ENCODE measurements at places on chromosomes 6 and 20.

DNA sequence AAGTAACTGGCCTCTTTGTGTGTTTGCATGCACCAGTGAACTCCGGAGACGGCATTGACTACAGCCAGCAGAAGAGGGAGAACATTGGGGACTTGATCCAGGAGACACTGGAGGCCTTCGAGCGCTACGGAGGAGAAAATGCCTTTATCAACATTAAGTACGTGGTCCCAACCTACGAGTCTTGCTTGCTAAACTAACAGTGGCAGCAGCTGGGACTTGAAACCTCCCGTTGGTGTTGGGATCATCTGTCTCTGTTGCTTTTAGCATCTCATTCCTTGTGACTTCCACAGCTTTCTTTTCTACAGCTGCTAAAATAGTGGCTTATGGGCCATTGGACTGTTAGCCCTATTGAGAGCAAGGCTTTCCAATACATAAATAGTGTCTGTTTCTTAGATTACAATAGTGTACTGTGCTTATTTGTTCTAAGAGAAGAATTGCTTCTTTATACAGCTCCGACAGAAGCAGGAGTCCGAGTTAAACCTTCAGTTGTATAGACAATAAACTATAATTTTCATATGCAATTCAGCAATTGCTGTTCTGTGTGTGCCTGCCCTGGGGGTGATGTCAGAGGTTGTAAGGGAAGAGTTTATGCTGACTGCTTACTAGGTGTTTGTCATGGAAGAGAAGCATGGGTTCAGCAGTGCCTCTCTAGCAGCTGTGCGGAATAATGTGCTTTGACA, 99.6 kb upstream of the QKI start:
- DNase-seq, result no peak

- no peak for DNase-seq
Observed at GRCh38 chr6:36469946-36470345, 27.1 kb downstream of the KCTD20 start.

DNA sequence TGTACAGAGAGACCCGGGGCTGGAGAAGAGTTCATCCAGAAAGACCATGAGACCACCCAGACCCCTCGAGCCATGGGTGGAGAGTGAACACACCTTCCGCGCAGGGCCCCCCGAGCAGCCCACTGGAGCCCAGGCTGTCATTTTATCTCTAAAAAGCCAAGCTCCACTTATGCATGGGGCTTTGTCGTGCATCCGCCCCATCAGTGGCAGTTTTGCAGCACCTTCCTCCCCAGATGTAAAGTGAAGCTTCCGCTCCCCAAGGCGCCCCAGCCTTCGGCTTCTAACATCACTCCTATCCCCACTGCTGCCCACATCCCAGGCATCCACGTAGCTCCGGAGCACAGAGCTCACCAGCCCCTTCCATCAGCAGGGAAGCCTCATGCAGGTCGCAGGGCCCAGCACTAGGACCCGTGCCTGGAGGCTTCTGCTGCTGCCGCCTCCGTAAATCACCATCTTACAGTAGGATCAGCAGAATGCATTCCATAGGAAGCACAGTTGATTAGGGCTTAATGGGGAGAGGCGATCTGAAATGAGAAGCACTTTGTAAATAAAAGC, 301.1 kb downstream of the TAF4 start:
- DNase-seq, result no peak

- DNase-seq, result no peak
Observed at GRCh38 chr6:143335865-143336264, 114.6 kb downstream of the ADAT2 start.

- no peak for DNase-seq
Observed at GRCh38 chr6:27558028-27558724, 85.3 kb upstream of the ZNF184 start.

GRCh38 chr6:124775121-124775520, 187.1 kb upstream of the RNF217 start:
- DNase-seq, result no peak

GRCh38 chr20:50625986-50626677, 65.2 kb downstream of the RIPOR3 start:
- DNase-seq, result no peak

- no peak for DNase-seq
Observed at GRCh38 chr20:723756-724155, 44.5 kb downstream of the SLC52A3 start.

DNA sequence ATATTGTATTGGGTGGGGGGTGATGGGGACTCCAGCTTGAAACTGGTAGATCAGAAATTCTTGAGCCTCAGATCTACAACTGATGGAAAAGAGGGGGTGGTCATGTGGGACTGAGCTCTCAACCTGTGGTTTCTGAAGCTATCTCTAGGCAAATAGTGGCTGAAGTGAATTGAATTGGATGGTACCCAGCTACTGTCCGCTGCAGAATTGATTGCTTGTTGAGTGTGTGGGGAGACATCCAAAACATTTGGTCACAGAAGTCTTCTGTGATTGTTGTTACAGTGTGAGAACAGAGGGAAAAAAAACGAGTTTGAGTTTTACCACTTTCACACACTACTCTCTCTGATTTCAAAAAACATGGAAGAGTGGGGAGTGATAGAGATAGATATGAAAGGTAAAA, 14.8 kb downstream of the CDS2 start:
- DNase-seq, result no peak

DNA sequence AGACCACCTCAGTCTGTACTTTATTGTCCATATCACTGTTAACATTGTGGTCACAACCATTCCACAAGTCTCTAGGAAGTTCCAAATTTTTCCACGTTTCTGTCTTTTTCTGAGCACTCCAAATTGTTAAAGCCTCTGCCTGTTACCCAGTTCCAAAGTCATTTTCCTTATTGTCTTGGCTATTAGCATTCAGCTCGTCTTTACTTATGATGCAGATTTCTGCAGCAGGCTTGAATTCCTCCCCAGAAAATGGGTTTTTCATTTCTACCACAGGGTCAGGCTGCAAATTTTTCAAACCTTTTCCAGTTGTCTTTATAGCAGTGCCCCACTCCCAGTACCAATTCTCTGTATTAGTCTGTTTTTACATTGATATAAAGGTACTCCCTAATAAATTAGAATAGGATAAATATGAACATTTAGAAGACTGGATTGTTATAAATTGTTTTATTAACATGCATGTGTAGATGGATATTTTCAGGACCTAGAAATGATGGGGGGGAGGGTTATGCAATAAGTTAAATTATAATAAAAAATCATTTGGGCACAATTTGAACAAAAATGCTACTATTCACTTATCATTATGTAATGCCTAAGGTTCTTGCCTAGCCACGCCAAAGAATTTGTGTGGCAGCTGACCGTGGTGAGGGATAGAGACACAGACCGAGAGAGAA, 595.3 kb upstream of the ADGRB3 start:
- no peak for DNase-seq

DNA sequence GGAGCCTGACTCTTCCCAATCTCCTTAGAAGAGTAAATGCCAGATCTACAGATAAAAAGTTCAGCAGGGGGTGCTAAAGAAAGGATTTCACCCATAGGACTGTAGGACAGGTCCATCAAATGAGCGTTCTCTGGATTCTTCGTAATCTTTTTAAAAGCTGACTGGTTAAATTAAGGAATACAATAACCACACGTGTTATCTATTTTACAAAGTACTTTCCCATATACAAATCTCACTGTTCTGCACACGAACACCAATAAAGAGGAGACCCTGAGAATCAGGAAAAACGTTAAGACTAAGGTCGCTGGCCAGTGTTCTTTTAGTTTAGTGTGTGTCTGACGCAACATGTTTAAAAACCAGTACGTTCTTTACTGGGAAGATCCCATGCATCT, 542 bp downstream of the TUBE1 start:
- no peak for DNase-seq

- DNase-seq, result no peak
Observed at GRCh38 chr20:62449951-62450691, 22.8 kb upstream of the RBBP8NL start.

- no peak for DNase-seq
Observed at GRCh38 chr6:21382821-21383449, 210.6 kb upstream of the SOX4 start.

DNA sequence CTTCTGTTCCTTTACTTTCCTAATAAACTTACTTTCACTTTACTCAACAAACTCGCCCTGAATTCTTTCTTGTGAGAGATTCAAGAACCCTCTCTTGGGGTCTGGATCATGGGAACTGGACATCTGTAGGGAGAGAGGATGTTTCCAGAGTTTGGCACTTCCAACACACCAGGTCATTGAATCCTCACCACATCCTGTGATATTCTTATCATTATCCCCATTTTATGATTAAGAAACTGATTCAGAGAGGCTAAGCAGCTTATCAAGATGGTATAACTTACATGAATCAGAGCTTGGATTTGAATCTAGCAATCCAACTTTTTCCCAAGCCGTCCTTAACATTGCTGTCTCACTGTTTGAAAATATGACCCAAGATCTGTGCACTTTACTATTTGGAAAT, 15.5 kb downstream of the PPIL6 start:
- no peak for DNase-seq

DNA sequence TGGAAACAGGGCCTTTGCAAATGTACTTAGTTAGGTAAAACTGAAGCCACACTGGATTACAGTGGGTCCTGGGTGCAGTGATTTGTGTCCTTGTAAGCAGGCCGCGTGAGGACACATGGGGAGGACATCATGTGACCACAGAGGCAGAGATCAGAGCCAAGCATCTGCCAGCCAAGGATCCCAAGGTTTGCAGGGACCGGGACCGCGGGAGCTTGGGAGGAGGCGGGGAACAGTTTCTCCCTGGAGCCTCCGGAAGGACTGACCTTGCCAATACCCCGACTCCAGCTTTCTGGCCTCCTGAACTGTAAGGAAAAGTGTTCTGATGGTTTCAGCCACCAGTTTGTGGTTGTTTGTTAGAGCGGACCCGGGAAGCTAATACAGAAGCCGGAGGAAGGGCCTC, 500.9 kb downstream of the PREX1 start:
- no peak for DNase-seq

GRCh38 chr6:165486183-165487137, 176.6 kb downstream of the PDE10A start:
- no peak for DNase-seq

DNA sequence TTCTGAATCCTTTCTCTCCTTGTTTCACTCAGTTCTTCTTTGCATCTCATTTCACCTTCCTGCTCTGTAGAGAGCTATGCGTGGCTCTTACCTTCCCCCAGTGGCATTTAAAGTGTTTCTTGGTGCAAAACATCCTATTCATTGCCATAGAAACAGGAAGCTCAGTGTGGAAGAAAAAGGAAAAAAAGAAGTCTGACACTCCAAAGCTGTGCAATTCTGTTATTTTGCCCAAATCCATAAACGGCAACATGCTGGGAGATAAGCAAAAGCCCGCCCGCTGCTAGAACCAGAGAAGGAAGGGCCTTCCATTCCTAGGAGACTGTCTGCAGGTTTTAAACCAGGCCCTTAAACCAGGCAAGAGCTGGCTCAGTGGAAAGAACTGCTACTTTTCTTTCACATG, 247.1 kb downstream of the HIVEP2 start:
- no peak for DNase-seq

GRCh38 chr20:1720845-1721475, 63.4 kb upstream of the SIRPG start:
- DNase-seq, result no peak

DNA sequence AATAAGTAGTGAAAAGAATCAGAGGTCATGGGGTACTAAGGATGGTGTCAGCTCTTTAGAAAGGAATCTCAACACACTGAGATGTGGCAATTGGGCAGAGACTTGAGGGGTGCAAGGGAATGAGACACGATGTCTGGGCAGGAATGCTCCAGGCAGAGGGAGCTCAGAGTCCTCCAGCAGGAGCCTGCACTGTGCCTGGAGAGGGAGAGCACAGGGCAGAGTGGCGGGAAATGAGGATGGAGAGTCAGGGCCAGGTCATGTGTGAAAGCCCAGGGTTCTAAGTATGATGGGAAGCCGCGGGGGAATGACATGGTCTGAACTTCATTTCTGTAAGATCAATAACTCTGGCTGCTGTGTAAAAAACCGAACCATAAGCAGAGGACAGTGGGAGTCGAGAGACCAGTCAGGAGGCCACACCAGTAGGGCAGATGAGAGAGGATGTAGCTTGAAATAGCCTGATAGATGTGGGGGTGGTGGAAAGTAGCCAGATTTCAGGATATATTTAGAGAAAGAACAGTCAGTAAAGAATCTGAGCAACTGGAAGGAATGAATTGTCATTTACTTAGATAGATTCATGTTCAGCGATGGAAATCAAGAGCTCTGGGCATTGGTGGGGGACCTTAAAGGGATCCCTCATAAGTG, 133.4 kb upstream of the DTNBP1 start:
- DNase-seq, result no peak

- DNase-seq, result no peak
Observed at GRCh38 chr6:20644667-20645370, 110.6 kb downstream of the CDKAL1 start.

DNA sequence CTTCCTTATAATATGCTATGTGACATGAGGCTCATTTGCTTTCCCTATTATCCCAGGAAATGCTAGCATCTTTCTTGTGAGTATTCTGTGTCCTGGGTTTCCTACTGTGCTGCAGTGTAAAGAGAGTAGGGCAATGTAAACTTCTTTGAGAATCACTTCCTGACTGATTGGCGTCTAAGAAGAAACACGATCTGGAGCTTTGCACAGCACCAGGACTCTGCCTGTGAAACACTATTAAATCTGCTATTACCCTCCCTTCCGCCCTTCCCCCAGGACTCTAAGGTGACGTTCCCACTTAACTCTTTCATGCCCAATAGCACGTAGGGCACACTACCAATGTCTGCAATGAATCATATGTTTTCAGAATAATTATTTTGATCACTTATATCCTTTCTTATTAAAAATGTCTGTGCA, 607.3 kb upstream of the CITED2 start:
- no peak for DNase-seq

GRCh38 chr6:37381579-37381978, 27.8 kb downstream of the RNF8 start:
- no peak for DNase-seq

GRCh38 chr20:17504066-17504897, 26.9 kb downstream of the BFSP1 start:
- no peak for DNase-seq

DNA sequence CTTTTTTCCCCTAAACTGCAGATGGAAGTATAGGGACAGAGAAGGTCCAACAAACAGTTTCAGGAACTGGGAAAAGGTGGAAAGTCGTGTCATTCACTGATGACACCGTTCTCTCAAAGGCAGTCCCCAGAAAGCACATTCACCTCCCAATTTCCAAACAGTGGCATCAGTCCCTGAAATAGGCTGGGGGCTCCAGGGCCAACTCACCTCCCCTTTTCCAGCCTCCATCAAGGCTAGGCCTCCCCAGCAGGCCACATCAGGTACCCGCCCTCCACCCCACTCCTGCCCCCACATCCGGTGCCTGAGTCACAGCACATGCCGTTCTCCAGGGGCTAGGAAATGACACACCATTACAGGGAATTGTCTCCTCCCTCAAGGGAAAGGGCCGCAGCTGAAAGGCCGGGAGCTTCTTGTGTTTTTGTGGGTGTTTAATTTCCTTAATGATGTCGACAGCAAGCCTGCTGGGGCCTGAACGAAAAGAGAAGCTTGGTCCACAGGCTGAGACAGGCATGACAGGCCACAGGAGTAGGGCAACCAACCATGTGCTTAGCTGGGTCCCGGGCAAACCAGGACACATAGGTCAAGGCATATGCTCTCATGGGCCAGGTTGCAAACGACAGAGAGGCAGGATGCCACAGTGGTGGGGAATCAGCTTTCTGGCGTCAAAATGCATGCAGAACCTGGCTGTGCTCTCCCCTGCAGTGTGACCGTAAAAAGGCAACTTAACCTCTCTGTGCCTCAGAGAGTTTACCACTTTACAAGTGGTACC, 39.2 kb downstream of the ZMYND8 start:
- DNase-seq, result no peak

All from stimulated activated CD4-positive, alpha-beta T cell treated with anti-CD3 and anti-CD28 coated beads, Interleukin-1b, Interleukin-23, amount 100 ng/mL, for 1 hour (primary cell).